ENCODE measurements at places on chromosomes 7 and 10. TPM values are rescaled to one million over a fixed set of nuclear protein-coding genes. Genes with fewer than 3 reads are reported as not detected.
A peak's percentile ranks its signal among the peaks of the same experiment; 100 is the strongest.

SDK1 gene
- total RNA-seq: 0.15 TPM

SAP25 gene
- total RNA-seq: 11.2 TPM

GRCh38 chr7:127768241-127768640, 116.2 kb downstream of the SND1 start:
- no peak for DNase-seq

GRCh38 chr10:29811751-29812427, 177.1 kb upstream of the SVIL start:
- peak; percentile 49 for DNase-seq

- no peak for DNase-seq
Measured at GRCh38 chr7:29077176-29077575, 69.2 kb downstream of the CPVL start.

GRCh38 chr10:61877887-61878739, 23.4 kb upstream of the ARID5B start:
- no peak for DNase-seq

GRCh38 chr7:55502858-55503440, 69.4 kb downstream of the VOPP1 start:
- no peak for DNase-seq

- no peak for DNase-seq
Measured at GRCh38 chr10:114507449-114507848, 103.1 kb upstream of the AFAP1L2 start.

- DNase-seq: no peak
Measured at GRCh38 chr7:47337531-47337930, 244.4 kb downstream of the TNS3 start.

DNA sequence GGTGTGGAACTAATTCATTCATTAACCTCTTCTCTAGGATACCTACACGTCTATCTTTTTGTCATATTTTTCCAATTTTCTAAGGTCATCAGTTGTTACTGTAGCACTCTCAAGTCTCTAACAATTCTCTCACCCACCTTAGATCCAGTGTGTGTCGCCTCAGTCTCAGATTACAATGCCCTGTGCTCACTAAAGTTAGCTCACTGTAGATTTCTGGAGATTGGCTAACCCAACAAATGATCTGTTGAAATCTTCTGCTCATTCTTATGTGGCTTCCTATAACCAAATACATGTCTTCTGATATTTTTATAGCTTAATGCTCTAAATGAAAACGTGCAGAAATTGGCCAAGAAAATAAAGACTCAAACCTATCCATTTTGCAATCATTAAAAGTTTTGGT, 142.6 kb downstream of the SLC25A13 start:
- DNase-seq: no peak

Measured in activated T-helper 1 cell treated with anti-CD3 and anti-CD28 coated beads, Interleukin-12 subunit alpha, Interleukin-12 subunit beta, Interleukin-2, Interleukin-4 antibody, amounts not matched to agents 30 ng/mL and 10 ng/mL and 1 ng/mL, durations not matched to agents 14 hours and 24 hours and 36 hours (primary cell).